ENCODE measurements at places on chromosomes 6 and 20. TPM values are rescaled to one million over a fixed set of nuclear protein-coding genes. Genes with fewer than 3 reads are reported as not detected.

Gene BPIFA1
- not detected for total RNA-seq

- no peak for DNase-seq
These were observed 91.2 kb upstream of the TSHZ2 start for GRCh38 chr20:52880997-52881396.

Gene PCK1
- total RNA-seq: not detected

Gene LY6G6F
- total RNA-seq: not detected

DNA sequence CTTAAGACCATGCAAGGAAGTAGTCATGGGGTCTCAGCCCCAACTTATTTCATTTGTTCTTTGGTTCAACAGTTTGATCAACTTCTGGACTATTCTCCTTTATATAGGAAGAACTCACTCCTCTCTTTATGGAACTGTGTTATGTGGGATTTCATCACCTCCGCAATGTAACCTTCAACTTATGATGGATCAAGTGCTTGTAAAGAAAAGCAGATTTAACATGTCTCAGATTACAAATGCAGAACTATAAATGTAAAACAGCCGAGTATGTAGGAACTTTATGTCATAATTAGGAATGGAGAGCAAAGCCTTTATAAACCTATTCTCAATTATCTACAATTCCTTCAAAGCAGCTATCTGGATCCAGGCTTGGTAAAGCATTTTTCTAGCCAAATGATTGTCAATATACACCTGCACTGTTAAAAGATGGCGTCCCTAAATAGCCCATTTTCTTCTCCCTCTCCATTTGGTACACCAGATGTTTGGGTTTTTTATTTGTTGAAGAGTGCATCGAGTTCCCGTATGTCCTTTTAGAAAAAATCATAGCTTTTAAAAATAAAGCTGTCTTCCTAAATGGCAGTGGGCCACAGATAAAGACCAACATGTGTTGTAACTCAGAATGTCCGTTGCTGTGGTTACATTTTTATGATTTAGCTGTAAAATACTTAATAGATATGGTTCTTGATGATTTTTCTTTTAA is 985.1 kb upstream of the SLC35B3 start:
- no peak for DNase-seq

DNA sequence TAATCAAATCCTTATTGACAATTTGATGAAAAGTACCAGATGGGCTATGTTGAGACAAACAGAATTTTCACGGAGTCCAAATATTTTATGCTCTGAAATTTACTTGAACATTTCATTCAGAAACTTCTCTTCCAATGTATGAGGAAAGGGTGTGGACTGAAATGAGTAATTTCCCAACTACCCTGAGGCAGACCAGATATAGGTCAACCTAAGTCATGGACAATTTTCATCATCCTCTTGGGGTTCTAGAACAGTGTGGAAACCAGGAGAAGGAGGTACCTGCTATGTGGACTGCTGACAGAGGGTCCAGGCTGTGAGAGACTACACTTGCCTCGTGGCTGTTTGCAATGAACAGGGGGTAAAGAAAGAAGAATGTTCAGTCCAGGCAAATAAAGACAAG is 323.0 kb downstream of the ESR1 start:
- DNase-seq: no peak

GRCh38 chr6:23390221-23390620 is 735.8 kb upstream of the NRSN1 start:
- no peak for DNase-seq

GRCh38 chr6:82374516-82374915 is 10.9 kb downstream of the TPBG start:
- DNase-seq: no peak

DNA sequence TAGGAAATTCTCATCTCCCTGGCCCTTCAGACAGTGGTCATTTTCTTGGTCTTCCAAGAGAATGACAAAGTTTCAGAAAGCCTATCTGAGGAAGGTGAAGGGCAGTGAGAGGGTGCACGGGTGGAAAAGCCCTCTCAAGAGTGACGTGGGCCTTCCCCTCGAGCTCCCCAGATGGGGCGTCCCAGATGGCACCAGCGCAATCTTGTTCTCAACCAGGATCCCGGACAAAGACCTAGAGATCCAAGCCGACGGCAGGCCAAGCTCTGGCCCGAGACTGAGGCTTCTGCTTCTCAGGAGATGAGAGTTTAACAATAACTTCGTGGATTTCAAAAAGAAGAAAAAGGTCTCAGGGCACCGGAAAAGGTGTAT is 797 bp upstream of the ZNF133 start:
- no peak for DNase-seq

- no peak for DNase-seq
These were observed 103.2 kb upstream of the GRIK2 start for GRCh38 chr6:101290346-101290745.

- no peak for DNase-seq
These were observed 27.4 kb downstream of the GDAP1L1 start for GRCh38 chr20:44274303-44275017.
